SW 1271 (cell line): ENCODE measurements at places on chromosomes 6 and 20.

DNA sequence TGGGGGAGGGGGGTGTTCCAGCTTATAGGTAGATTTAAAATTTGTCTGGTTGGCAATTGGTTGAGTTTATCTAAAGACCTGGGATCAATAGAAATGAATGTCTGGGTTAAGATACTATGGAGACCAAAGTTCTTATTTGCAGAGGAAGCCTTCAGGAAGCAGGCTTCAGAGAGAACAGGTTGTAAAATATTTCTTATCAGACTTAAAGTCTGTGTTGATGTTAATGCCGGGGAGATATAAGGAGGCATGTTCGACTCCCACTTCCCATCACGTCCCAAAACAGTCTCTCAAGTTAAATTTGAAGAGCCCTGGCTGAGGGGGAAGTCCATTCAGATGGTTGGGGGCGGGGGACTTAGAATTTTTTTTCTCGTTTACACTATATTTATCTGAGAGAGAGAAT is 12.3 kb upstream of the BLCAP start:
- DNase-seq: no peak

- DNase-seq: no peak
These were observed 40.5 kb upstream of the ZBTB24 start for GRCh38 chr6:109523478-109523877.

GRCh38 chr20:33450867-33451266 is 7.3 kb upstream of the SNTA1 start:
- no peak for DNase-seq

- DNase-seq: no peak
These were observed 119.9 kb upstream of the PRND start for GRCh38 chr20:4601630-4602296.

DNA sequence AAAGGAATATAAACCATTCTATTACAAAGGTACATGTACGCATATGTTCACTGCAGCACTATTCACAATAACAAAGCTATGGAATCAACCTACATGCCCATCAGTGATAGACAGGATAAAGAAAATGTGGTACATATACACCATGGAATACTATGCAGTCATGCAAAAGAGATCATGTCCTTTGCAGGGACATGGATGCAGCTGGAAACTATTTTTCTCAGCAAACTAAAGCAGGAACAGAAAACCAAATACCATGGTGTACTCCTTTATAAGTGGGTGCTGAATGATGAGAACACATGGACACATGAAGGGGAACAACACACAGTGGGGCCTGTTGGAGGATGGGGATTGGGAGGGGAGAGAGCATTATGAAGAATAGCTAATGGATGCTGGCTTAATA is 104.6 kb upstream of the CENPW start:
- no peak for DNase-seq

- DNase-seq: no peak
These were observed 532.1 kb upstream of the JAG1 start for GRCh38 chr20:11205769-11206362.

DNA sequence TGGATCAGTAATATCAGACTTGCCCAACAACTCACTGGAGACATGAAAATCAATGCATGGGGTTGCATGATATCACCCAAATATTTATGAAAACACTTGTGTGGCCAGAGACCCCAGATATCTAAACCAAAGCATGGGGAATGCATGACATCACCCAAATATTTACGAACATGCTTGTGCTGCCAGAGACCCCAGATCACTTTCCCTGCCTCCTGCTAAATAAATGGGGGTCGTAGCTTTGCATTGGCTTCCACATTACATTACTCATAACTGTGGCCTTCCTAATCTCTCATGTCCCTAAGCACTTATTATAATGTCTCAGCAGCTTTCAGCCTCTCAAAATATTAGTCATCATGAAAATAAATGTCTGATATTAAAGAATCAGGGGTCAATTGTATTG is 838.0 kb upstream of the DEFB115 start:
- no peak for DNase-seq

DNA sequence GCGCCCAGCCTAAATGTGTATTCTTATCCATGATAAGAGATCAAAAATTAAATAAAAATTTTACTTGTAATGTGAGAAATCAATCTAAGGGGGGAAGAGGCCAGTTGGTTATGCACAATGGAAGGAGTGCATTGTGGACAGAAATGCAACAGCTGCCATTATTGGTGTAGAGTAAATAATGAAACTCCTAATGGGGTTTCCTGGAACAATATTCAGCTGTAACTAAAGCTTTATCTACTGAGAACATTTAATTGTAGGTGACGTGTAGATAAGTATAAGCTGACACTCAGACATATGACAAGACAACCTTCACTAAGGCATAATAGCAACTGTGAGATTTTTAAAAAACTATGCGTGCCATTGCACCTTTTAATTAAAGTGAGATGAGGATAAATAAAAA is 71.4 kb downstream of the CEP57L1 start:
- no peak for DNase-seq

DNA sequence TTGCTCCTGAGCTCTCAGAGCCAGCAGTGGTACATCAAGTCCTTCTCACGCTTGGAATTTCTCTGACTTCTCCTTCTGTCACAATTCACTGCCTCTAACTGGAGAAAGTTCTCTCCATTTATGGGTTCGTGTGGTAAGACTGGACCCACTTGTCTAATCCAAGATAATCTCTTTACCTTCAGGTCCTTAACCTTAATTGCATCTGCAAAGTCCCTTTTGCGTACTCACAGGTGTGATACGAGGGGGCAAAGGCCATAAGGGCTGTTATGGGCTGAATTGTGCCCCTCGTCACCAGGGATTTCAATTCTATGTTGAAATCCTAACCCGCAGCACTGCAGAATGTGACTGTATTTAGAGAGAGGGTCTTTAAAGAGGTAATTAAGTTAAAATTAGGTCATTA is 27.5 kb upstream of the TBC1D22B start:
- no peak for DNase-seq

- DNase-seq: no peak
These were observed 79.1 kb downstream of the TNFRSF21 start for GRCh38 chr6:47230579-47230978.

DNA sequence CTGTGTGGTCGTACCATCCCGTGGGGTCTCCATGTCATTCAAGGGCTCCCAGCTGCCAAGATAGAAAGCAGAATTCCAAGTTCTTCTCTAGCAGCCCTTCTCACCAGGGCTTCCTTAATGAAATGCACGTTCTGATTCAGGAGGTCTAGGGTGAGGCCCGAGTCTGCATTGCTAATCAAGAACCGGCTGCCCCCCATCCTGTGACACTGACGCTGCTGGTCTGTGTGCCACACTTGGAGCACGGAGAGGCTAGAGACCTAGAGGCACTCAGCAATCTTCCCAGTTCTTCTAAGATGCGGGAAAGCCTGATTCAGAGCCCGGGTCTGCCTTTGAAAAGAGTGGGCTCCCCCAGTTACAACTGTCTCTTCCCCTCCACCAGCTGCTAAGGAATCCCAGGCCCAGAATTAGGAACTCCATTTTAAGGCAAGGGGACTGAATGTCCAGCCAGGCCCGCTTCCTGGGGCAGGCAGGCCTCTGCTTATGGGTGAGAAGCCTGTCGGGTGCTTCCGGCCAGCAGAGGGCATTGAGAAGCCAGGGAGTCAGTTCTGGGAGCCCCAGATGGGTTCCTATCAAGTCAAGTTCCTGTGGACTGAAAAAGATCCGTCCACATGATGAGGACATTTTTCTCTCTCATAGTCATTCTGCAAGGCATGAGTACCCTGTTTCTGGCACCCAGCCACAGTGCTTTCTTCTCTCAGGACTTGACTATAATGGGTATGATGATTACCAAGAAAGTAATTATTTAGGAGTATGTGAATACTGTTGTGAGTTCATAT is 69.8 kb upstream of the RIN2 start:
- DNase-seq: peak; percentile 50

- peak; percentile 19 for DNase-seq
These were observed 119.1 kb upstream of the MAP7 start for GRCh38 chr6:136669299-136669699.

GRCh38 chr6:447381-448165 is 56.0 kb downstream of the IRF4 start:
- no peak for DNase-seq
